Panc1 (cell line): ENCODE measurements at places on chromosomes 2 and 18.
A peak's percentile ranks its signal among the peaks of the same experiment; 100 is the strongest.

DNA sequence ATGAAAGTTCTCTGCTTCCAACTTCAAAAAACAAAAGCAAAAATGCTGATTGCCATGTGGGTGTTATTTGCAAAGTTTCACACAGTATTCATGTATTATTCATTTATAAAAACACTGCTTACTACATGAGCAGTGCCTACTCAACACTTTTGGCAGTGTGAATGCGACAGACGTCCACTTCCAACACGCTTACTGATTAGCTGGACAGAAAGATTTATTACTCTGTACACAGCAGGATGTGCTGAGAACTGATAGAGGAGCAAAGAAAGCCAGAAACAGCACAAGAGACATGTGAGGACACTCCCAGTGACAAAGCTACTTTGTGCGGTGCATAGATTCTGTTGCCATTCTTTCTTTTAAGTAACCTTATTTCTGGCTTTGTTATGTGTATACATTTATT, 258.8 kb downstream of the DLGAP1 start:
- no peak for DNase-seq

DNA sequence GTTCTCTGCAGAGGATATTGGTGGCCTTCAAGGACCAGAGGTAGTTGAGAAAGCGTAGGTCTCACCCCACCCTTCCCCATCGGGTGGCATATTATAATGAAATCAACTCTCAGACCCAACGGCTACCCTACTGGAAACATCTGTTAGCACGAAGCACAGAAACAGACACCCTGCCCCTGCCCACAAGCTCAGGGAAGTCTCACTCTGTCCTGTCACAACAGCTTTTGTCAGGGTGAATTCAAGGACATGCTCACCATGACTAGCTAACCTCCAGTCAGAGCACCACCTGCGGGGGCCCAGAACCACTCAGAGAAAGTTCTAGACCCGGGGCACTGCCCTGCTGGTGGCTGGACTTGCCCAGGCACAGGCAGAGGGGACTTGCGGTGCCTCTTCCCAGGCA, 3.5 kb upstream of the B3GNT7 start:
- DNase-seq, result no peak

GRCh38 chr18:48100651-48101165, 170.2 kb upstream of the SMAD2 start:
- no peak for DNase-seq

- peak; percentile 28 for DNase-seq
Observed at GRCh38 chr2:229715895-229716507, 1.6 kb upstream of the DNER start.

DNA sequence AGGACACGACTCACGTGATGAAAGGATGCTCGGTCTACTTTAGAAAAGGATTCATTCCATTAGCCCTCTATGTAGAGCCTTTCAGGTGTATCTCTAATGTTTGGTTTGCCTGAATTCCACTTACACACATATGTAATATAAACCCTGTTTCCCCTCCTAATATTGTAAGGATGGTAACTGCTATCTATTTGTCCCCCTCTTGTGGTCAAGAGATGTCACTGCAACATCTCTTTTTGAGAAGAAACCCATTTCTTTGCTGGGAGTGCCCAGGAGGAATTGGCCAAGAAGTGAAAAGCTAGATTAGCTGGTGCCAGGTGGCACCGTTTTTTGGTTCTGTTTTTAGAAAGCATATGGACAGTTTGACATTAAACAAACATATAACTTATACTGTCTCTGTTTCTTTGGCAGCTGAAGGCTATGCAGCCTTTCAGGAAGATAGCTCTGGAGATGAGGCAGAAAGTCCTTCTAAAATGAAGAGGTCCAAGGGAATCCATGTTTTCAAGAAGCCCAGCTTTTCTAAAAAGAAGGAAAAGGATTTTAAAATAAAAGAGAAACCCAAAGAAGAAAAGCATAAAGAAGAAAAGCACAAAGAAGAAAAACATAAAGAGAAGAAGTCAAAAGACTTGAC, 41.2 kb downstream of the RALBP1 start:
- no peak for DNase-seq

DNA sequence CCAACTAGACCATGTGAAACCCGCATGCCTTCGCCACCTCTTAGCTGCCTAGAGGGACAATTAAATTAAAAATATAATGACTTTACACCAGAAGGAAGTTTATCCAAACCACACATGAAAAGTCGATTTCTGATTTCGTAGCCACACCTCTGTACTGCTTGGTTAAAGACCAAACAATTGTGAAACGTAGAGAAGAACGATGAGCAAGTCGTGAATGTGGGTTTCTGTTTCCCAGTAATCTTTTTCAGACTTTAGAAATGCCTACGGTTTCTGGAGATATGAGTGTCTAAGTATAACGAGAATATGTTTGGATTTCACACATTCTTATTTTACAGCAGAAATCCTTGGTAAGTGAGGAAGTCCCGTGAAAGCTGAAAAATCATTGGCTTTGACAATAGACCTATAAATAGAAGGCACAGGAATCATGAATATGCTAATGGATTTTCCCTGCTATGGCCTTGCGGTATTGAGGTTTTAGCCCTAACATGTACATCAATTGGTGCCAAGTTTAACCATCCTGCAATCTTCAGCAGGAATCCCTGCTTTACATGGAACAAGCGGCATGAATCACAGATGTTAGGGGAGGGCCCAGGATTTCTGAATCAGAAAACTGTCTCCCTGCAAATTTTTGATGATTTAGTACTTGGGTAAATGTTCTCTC, 105.6 kb downstream of the TTC32 start:
- no peak for DNase-seq

GRCh38 chr2:195408196-195408595, 248.8 kb upstream of the SLC39A10 start:
- DNase-seq, result no peak

DNA sequence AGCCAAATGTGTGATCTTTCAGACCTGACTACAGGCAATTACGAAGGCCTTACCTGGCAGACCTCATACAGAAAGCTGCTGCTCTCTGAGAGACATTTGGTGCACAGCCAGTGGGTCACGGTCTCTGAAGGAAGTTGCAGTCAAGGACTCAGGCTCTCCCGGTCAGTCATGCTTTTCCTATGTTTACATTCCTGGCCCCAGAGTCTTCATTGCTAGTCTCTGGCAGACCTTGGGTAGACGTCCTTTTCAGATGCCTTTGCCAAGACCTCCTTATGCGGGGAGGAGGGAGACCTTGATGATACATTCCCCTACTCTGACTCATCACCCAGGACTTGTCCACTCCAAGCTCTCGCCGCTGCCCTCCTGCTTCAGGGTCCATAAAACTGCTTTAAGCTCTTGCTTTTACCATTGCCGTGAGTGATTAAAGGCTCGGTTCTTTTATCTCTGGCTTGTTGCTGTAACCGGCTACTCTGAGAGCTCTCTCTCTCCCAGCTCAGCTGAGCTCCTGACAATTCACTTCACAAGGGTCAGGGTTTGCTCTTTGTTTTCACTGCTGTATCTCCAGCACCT, 62.0 kb upstream of the SLC35F5 start:
- peak; percentile 47 for DNase-seq

GRCh38 chr2:12479065-12479601, 237.6 kb upstream of the TRIB2 start:
- no peak for DNase-seq

DNA sequence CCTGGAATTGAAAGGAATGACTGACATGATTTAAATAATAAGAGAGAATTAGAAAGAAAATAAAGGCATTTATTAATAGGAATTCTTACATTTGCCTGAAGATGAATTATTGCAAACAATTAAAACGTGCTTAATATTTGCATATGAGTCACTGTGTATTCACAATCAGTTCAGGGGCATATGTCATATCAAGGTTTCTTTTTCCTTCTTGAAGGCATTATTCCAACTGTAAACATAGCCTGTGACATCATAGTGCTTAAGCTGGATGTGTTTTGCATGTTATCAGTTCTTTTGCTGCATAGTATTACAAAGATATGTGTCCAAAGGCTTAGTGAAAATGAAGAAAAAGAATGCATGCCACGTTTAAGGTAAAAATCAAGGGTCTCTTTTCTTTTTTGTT, 80.8 kb downstream of the MEIS1 start:
- no peak for DNase-seq

DNA sequence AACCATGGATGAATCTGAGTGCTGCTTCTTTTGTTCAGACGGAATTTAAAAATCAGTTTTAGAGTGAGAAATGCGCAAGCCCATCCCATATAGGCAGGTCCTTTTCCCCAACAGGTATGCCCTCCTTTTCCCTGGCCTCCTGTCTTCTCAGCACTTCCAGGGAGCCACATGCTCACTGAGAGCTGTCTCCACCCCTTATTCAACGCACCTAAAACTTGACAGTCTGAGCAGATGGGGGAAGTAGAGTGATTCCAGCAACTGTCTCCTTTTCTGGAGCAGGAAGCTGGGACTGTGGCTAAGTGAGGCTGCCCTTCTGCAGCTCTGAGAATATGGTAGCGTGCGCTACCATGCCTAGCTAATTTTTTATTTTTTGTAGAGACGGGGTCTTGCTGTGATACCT, 53.1 kb upstream of the NOSTRIN start:
- no peak for DNase-seq

- DNase-seq, result no peak
Observed at GRCh38 chr2:23453836-23454460, 69.0 kb downstream of the KLHL29 start.

DNA sequence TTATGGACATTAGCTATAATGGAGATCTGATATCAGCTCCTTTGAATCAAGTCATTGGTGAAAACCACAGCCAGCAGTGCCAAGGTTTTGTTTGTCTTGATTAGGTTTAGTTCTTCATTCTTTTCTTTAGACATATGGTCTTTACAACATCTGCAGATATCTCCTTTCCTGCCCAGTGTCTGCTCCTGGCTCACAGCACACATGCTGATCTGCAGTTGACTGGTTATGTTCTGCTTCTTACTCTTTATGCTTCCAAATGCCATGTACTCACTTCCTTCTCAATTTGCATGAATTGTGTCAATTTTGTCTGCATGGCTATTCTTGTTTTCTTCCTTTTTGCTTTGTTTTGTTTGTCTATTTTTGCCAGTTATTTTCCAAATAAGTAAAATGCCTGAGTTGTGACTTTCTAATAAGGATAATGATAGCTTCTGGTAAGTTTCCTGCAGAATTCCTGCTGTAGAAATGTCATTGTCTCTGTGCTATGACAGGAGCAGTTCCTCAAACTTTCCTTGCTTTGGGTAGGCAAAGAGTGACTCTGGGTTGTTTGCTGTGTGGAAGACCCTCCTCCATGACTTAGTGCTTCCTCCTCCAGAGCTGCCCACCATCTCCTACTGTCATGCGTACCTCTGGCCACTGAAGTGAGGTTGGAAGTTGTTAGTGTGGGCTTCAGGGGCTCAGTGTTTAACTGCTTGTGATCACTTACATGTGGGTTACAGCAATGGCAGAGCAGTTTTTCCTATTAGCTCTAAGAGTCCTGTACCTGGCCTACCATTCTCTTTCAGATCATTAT, 8.2 kb downstream of the ARHGAP25 start:
- DNase-seq, result no peak

DNA sequence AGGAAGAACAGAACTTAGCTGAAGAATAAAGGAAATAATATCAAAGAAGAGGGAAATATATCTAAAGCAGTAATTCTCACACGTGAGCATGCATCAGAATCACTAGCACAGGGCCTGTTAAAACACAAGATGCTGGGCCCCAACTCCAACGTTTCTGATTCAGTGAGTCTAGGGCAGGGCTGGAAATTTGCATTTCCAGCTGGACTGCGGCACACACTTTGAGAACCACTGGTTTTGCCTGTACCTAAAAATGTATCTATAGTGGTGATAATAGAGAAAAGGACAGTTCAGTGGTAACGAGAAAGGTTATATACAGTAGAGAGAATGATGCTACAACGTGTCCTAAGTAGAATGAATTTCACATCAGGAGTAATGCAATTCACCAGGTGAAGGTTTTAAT, 11.2 kb downstream of the REV1 start:
- no peak for DNase-seq

DNA sequence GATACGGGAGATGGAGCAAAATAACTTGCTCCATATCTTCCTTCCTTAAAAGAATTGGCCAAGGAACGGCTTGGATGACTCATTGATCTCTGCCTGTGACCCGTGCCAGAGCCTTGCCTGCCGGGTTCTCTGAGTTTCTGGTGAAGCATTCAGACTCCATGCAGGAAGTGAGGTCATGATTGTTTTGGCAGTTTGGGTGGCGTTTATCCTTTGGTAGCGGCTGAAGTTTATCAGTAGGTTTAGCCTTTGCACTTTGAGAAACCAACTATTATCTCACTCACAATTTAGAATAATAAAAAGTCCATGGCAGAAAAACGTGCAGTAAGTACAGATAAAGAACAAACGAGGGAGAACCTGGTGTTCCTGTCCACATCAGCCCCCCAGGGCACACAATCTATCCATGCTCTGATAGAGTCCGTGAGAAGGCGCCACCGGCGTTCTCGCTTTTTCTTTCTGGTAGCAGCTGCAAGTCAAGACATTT, 15.0 kb upstream of the CTAGE1 start:
- no peak for DNase-seq

DNA sequence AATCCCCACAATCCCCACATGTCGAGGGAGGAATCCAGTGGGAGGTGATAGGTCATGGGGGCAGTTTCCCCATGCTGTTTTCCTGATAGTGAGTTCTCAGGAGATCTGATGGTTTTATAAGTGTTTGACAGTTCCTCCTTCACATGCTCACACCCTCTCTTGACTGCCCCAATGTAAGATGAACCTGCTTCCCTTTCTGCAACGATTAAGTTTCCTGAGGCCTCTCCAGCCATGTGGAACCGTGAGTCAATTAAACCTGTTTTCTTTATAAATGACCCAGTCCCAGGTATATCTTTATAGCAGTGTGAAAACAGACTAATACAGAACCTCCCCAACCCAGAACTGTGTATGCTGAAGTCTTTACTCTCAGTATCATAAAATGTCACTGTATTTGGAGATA, 289.5 kb upstream of the MMADHC start:
- DNase-seq, result no peak

- DNase-seq, result no peak
Observed at GRCh38 chr2:240760121-240760520, 59.9 kb downstream of the KIF1A start.

GRCh38 chr2:162063281-162063680, 10.7 kb downstream of the DPP4 start:
- DNase-seq, result no peak

- DNase-seq, result no peak
Observed at GRCh38 chr2:174611854-174612253, 14.2 kb upstream of the WIPF1 start.

DNA sequence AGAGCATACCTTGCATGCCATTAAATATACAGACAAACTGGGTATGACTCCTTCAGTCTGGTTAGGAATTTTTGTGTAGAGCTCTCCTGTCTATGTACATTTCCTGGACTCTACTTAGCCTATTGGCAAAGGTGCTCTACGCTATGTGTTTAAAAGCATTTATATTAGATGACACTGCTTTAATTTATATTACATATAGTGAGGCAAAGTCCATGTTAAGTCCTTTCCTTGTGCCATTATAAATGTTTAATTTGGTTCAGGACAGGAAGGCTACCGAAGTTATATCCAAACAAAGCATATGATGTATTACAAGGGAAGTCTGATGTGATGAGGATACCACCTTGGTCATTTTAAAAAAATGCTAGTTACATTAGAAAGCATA, 117.4 kb upstream of the RAB27B start:
- DNase-seq, result no peak

DNA sequence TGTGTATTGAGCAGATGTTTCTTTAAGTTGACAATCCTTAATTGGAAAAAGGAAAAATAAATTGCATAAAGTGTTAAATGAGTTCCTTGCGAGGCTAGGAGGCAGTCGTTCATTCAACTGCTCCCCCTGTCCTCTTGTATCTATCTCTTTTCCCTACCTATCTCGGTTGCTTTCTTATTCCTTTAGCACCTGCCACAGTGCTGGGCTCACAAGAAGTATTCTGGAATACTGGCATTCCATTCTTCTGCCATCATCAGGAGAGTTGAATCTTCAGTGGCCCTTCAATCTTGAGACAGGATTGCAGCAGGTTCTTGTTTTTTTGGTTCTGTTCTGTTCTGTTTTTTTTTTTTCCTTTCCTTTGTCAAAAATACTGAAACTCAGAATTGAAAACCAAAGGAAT, 143.1 kb upstream of the AQP4 start:
- no peak for DNase-seq
